M059J (cell line): ENCODE measurements at places on chromosomes 6 and 20. TPM values are rescaled to one million over a fixed set of nuclear protein-coding genes. Genes with fewer than 3 reads are reported as not detected.

The BPIFB2 gene
- total RNA-seq = not detected in 2 replicates

DNA sequence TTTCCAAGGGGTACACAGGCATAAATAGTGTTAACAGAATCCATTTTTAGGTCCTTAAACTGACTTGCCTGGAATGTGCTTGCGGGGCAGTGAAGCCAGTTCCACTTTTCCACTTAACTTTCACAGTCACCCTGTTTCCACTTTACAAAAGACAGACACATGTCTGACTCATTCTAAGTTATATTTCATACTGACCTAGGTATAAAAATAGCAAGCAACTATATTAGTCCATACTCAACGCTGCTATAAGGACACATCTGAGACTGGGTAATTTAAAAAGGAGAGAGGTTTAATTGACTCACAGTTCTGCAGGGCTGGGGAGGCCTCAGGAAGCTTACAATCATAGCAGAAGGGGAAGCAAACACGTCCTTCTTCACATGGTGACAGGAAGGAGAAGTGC is 88.2 kb downstream of the MTFR2 start:
- no peak for DNase-seq

DNA sequence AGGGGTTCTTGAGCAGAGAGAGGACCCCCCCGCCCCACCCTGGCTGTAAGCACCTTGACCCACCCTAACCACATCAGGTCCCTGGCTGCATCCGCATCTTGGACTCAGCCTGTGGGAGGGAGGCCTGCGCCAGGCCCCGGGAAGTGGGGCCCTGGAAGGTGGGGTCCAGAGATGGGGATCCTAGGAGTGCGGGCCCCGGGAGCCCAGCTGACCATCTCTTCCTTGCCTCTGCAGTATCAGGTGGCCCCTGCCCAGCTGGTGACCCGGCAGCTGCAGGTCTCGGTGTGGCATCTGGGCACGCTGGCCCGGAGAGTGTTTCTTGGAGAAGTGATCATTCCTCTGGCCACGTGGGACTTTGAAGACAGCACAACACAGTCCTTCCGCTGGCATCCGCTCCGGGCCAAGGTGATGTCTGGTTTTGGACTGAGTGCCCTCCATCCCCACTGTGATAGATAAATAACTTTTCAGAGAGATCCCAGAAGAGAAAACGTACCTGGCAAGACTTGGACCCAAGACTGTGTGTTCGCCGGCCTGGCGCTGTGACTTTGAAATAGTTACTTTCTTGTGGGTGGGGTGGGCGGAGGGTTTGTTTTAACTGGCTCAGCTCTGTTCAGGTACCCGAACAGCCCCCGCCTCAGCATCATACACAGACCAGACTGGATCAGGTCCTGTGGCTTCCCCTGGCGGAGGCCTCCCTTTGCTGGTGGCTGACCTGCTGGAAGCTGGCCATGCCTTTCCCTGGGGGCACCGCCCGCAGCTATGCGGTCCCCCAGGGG is 62.0 kb downstream of the EZR start:
- DNase-seq = no peak

GRCh38 chr20:7226156-7226555 is 458.7 kb downstream of the BMP2 start:
- no peak for DNase-seq

DNA sequence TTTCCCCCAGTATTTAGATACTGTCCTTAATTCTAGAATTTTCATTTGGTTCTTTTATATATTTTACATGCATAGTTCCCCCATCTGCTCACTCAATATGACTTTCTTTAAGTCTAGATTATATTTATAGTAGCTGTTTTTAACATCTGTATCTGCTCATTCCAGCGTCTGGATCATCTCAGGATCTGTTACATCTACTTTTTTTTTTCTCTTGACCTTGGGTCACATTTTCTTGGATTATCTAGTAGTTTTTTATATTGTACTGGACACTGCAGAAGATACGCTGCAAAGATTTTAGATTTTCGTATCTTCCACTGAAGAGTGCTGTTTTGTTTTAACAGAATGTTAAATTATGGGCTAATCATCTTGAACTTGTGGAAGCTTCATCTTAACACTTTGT is 20.7 kb downstream of the RAB22A start:
- DNase-seq = no peak

DNA sequence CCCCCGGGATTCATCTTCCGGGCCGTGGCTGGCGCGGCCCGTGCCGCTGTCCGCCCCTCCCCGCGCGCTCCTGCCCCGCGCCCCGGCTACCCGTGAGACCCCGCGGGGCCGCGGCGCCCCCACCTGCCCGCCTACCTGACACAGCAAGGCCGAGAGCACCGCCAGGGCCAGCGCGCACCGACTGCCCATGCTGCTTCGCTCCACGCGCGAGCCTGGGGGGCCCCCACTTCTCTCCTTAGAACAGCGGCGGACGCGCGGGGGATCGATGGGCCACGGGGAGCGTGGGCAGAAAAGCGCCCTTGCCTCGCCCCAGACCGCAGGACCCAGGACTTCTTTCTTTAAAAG is 955 bp downstream of the DLL1 start:
- DNase-seq = no peak

- peak; percentile 10 for DNase-seq
These were observed 15.0 kb upstream of the TBX18 start for GRCh38 chr6:84779380-84779779.

GRCh38 chr6:113104951-113105350 is 752.2 kb upstream of the MARCKS start:
- DNase-seq = no peak

- peak; percentile 31 for DNase-seq
These were observed 84.4 kb downstream of the SERAC1 start for GRCh38 chr6:158083455-158084325.

DNA sequence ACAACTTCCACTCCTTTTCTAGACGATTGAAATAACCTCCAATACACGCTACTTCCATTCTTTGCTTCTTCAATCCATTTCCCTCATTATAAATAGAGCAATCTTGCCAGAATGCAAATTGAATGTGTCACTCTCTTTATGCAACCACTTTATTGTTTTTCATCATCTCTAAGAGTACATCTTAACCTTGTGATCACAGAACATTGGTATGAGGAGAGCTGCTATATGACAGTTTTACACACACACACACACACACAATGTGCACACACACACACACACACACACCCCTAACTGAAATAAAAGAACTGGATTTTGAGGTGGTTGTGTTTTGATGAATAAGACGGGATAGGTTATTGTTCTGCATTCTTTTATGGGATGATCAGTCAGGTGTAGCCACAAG is 187.0 kb downstream of the HDGFL1 start:
- DNase-seq = peak; percentile 44

GRCh38 chr20:61500791-61501321 is 248.8 kb downstream of the CDH4 start:
- DNase-seq = peak; percentile 38

- no peak for DNase-seq
These were observed 464.8 kb upstream of the CDH4 start for GRCh38 chr20:60787276-60787675.

- peak; percentile 53 for DNase-seq
These were observed 1.6 kb downstream of the TFAP2C start for GRCh38 chr20:56630506-56631317.

The C20orf144 gene
- total RNA-seq = 0.12 TPM in 1 of 2 replicates, not detected in the other

The EIF6 gene
- 303 and 313 TPM in 2 replicates for total RNA-seq

- DNase-seq = no peak
These were observed 545.5 kb downstream of the EPM2A start for GRCh38 chr6:145189836-145190235.

DNA sequence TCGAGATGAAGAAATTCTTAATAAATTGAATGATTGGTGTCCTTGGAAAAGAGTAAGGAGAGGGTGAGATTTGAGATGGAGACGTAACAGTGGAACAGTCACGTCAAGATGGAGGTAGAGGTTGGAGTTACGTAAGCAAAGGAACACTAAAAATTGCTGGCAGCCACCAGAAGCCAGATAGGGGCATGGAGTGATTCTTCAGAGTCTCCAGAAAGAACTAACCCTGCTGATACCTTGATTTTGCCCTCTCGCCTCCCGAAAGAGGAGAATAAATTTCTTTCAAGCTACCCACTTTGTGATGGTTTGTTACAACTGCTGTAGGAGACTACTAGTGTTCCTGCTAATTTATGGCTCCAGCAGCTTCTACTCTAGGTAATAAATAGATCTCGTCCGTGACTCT is 17.6 kb downstream of the CD2AP start:
- DNase-seq = no peak

DNA sequence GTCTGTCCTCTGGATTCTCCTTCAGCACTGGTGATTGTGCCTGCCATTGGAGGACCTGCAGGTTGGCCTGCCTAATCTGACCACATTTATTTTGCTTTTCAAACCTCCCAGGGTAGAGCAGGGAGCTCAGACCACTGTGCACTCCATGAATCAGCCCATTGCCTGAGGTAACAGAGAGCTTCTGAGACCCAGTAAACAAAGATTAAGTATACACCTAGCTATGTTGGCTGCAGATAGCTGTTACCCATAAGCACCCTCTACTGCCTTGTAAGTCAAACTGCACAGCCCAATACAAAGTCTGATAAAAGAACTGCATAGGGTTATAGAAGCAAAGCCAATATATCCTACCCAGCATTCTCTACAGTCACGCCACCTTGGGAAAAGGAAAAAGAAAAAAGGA is 338.7 kb downstream of the HTR1B start:
- peak; percentile 77 for DNase-seq

DNA sequence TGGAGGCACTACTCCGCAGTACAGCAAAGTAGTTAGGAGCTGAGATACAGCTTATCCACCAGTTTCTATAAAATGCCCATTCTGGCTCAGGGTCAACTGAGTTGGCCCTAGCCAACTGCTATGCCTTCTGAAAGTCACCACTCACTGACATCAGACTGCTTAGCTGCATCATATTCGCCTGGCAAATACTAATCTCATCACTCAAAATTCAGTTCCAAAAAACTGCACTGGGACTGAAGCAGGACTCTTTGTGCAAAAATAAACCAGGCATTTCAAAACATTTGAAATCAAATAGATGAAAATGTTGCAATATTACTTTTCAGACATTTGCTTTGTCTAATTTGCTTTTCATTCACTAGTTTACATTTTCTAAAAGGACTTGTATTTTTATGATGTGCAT is 230.0 kb downstream of the ALDH8A1 start:
- DNase-seq = no peak

- DNase-seq = no peak
These were observed 20.7 kb downstream of the DYNLRB1 start for GRCh38 chr20:34536798-34537394.

- no peak for DNase-seq
These were observed 156.2 kb upstream of the THBS2 start for GRCh38 chr6:169409742-169410312.

The KCNK5 gene
- not detected in 2 replicates for total RNA-seq

- no peak for DNase-seq
These were observed 83.4 kb downstream of the ZNF217 start for GRCh38 chr20:53510262-53510661.

- peak; percentile 98 for DNase-seq
These were observed 73.1 kb downstream of the HIVEP2 start for GRCh38 chr6:142871910-142872331.

DNA sequence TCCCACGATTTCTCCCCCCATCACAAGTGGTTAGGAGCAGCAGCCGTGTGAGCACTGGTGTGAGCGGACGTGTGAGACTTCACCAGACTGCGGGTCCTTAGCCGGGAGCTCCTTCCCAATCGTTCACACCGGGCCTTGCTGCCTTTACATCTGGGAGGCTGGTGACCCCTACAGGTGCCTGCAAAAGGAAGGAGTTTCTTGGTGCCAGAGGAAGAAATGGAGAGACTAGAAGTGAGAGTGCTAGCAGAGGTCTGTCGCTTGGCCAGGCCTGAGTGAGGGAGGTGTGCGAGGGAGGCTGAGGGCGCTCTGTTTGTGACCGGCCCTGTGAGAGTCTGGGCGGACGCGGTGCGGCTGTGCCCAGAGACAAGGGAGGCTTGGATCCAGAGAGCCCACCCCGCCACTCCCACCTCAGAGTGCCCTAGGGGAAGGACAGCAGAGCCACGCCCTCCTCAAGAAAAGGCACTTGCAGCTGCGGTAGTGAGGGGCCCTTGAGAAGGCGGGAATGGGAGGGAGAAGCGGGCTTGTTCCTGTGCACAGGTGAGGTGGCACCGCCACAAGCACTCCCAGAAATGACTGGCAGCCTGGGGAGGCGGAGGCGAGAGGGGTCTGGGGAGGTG is 10.0 kb upstream of the ARMC2 start:
- peak; percentile 30 for DNase-seq

DNA sequence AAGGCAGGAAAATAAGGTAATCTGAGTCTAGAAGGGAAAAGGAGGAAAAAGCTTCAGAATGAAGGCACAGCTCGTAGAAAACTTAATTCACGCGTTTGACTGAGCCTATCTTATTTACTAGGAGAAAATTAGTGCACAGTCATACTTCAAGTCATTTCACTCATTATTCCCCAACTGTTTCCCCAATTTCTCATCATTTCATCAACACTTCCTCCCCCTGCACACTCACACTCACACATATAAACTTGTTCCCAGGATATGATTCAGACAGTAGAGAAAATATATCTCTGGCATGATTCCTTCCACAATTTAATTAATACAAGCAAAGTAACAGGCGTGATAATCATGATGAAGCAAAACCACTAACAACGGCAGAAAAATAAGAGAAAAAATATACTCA is 94.5 kb upstream of the F13A1 start:
- no peak for DNase-seq

The ANKRD66 gene
- total RNA-seq = not detected in 2 replicates

The CLPSL1 gene
- not detected in 2 replicates for total RNA-seq

DNA sequence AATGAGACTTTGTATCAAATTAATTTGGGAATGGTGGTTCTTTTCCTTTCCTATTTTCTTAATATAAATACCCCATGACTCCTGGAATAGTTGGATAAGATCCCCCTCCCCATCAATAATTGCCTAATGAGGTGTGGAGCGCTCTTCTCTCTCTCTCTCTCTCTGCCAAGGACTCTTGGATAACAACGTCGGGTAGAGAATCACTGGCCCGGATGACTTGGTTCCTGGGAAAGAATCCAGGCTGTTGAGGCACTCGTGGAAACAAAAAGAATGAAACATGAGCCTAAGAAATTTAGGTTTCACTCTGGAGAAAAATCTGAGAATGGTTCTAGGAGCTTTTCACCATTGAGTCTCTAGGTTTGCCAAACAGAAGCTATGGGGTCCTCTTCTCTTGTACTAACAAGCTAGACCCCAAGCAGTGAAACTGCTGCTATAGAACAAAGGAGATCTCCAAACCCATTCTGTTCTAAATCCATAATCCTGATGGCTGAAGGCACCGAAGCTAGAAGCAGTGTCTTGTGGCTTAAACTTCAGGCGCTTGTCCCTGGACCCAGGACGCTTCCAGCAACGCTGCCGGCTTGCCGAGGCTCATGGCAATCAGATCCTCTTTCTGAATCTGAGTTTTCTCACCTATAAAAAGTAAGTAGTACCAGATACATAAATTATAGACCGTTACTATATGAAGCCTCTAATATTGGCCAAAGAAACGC is 241.6 kb upstream of the BTBD3 start:
- peak; percentile 66 for DNase-seq

GRCh38 chr6:21442874-21443273 is 150.7 kb upstream of the SOX4 start:
- no peak for DNase-seq

The PTCRA gene
- not detected in 2 replicates for total RNA-seq

DNA sequence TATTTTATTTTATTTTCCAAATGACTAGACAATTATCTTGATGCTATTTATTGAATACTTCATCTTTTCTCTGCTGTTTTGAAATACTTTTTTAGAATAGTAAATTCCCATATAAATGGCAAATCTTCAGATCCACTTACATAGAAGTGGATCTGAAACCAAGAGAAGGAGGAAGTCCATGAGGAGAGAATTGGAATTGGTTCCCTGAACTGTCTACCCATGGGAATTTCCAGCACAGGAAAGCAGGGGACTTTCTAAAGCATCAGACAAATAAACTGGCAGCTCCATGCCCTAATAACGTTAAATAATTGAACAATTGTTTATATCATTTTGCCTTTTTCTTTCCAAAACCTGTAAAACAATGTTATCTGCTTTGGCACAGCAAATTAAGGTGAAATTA is 47.1 kb upstream of the PNRC1 start:
- DNase-seq = no peak

The CFAP61 gene
- total RNA-seq = 1.3 TPM in 1 of 2 replicates, not detected in the other

The NR2E1 gene
- 0.37 and 1.2 TPM in 2 replicates for total RNA-seq
